ENCODE measurements at places on chromosomes 4 and X.

DNA sequence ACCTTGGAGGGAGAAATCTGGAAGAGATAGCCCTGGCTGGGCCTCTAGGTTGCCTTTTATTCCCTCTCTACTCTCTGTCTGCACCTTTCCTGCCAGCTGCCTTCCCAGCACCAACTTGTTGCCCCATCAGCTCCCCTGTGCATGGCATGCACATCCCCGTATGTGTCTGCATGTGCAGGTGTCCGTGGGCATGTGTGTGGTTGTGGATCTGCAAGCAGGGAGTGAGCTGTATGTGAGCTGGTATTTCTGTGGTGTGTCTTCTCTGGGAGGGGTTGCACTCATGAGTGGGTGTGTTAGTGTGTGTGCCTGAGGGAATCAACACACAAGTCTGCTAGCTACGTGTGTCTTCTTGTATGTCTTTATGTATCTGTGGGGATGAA, 9.9 kb downstream of the L1CAM start:
- DNase-seq: no peak

GRCh38 chr4:90780193-90780592, 653.0 kb downstream of the CCSER1 start:
- no peak for DNase-seq

- DNase-seq: no peak
Observed at GRCh38 chr4:76802236-76803021, 95.5 kb downstream of the SOWAHB start.

- no peak for DNase-seq
Observed at GRCh38 chr4:168648494-168648893, 151.6 kb downstream of the PALLD start.

DNA sequence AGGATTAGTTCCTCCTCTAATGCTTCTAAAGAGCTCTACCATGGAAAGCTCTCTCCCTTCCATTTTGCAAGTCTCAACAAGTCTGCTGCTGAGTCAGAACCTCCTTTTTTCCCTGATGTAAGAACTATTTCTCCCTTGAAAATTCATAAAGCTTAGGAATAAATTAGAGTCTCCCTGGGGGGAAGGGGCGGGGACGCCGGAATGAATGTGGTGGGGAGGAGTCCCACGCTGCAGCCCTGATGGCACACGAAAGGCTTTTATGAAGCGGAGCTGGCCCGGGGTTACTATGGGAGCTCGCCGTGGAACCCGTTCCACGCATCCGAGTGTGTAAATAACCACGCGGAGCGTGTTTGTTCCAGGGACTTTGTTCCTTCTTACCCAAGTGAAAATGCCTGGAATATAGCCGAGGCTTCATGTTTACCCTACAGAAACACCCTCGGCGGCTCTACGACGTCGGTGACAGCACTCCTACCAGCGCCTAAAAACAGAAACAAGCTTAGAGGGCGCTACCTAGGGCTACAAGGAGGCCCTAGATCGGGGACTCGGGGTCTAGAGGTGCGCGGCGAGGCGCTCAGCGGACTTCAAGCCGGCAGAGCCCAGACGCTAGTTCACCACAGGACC, 923 bp upstream of the CPEB2 start:
- peak; percentile 72 for DNase-seq

DNA sequence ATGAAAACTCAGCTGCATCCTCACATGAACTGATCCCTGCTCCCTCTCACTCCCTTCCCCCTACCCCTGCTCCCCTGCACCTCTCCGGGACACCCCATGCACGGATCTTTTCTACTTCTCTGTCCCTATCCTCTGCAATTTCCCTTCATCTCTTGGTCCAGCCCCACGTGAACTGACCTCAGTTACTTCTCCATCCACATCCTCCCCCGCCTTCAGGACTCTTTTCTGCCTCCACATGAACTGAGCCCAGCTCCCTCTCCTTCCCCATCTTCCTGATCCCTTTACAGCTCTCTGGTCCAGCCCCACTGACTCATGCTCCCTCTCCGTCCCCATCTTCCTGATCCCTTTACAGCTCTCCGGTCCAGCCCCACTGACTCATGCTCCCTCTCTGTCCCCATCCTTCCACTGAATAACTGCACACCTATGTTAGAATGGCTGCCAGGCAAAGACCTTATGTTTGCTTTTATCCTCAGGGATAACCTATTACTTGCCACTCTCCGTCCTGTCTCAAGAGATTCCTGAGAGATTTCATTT, 5.6 kb downstream of the CETN2 start:
- no peak for DNase-seq

DNA sequence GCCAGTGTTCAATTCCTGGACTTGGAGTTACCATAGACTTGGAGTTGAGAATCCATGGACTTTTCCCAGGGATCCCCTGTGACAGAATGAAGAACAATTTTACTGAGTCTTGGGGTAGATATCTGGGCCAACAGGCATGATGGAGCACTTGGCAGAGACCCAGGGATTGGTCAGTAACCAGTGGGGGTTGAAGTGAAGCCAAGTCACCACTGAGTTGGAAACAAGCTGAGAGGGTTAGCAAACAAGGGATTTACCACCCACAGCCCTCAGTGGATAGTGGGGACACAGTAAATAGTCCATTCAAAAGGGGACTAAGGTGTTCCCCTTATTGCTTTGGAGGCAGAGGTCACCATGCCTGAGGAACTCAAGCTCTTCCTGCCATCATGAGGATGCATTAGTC, 281.7 kb downstream of the PPP1R2C start:
- DNase-seq: no peak

GRCh38 chr4:74948236-74948635, 15.3 kb downstream of the PARM1 start:
- DNase-seq: no peak

GRCh38 chrX:980587-981235, 231.7 kb downstream of the CRLF2 start:
- no peak for DNase-seq

- DNase-seq: no peak
Observed at GRCh38 chrX:41728125-41728524, 4.1 kb downstream of the GPR82 start.

GRCh38 chr4:31234901-31235300, 514.7 kb downstream of the PCDH7 start:
- no peak for DNase-seq

GRCh38 chr4:71110499-71110898, 117.0 kb downstream of the DCK start:
- no peak for DNase-seq

DNA sequence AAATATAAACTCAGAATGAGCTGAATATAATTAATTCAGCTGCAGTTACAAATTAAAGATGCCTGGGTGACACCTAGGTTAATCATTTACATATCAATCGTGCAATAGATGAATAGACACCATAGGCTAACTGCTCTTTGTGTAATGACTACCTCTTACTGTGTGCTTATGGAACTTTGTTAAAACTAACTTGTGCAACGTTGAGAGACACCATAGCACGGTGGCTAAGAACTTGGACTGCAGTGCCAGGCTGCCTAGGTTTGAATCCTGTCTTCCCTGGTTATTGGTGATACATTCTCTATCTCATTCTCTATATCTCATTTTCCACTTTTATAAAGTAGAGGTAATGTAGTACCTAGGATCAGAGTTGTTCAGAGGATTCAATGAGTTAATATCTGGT, 46.9 kb downstream of the SMAD1 start:
- no peak for DNase-seq

DNA sequence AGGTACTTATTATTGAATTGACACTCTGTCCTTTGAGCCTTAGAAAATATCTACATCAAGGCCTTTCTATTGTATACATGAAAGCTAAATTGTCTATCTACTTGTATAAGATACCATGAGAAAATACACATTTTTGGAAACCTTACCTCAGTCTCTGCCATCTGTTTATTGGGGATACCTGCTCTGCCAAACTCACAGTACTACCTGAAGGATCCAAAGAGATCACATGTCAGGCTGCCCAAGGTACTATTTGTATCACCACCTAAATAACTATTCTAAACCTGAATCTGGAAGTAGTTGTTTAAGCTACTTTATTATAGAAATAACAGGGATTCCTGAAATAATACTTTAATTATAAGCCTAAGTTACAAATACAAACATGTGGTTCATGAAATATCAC, 126.2 kb downstream of the PALLD start:
- DNase-seq: no peak

DNA sequence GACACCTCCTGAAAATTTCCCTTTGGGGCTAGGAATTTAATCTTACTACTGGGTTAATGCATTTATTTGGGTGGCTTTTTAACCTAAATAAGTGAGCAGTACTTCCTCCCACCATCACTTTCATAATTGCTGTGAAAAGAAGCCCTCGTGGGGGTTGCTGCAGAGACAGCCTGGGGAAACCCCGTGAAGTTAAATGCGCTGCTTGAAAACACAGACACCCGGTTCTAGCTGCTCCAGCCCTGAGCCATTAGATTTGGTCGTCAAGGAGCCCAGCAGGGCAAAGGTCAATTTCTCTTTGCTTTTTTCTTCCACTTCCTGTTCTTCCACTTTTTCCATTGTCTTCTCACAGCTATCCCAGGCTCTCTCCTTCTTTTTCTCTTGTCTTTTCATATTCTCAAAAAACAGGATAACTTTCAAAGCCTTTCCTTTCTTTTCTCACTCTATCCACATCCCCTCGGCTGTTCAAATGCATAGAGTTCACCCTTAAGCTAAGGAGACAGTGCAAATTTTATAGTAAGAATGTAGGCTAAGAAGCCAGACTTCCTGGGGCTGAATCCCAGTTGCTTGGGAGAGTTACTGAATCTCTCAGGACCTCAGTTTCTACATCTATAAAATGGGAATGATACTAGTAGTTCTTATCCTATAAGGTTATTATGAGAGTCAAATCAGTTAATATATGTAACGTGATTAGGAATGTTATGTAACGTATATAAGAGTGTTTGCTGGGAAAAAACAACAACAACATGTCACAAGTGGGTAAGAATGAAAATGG, 91.5 kb upstream of the ZNF827 start:
- no peak for DNase-seq
